ENCODE measurements at places on chromosomes 3 and 15.

DNA sequence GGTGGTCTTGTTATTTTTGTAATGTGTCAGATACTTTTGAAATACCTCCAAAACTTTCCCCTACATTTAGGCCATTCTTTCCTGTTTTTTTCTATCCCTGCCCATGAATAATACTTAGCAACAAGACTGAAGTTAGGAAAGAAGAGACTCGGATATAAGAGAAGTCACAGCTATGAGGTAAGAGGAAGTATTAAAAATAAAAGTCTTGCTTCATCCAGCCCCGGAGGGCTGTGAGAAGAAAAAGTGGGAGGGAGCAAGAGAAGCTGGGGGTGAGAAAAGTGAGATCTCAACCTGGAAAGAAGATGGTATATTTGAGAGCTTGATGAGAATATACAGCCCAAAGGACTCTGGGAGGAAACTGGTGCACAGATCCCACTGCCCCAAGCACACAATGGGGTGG lies 213.5 kb upstream of the CDIN1 start:
- DNase-seq: no peak

DNA sequence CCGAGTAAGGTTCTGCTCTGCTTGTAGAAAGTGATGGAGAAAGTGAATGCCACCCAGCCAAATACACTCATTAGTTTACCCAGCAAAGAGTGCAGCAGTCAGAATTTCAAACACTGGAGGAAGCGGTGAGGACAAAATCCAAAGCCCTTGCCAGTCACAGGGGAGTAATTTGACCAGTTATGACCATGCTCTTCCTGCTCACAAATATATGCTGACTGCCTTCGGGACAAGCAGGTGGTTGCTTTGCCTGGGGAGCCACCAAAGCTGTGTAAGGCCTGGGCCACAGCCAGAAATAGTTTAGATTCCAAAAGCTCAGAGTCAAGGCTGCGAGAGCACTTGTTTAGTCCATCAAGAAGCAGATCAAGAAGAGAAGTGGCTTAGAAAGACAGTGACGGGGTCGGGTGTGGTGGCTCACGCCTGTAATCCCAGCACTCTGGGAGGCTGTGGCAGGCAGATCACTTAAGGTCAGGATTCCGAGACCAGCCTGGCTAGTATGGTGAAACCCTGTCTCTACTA lies 51.0 kb upstream of the ATP13A3 start:
- DNase-seq: no peak

DNA sequence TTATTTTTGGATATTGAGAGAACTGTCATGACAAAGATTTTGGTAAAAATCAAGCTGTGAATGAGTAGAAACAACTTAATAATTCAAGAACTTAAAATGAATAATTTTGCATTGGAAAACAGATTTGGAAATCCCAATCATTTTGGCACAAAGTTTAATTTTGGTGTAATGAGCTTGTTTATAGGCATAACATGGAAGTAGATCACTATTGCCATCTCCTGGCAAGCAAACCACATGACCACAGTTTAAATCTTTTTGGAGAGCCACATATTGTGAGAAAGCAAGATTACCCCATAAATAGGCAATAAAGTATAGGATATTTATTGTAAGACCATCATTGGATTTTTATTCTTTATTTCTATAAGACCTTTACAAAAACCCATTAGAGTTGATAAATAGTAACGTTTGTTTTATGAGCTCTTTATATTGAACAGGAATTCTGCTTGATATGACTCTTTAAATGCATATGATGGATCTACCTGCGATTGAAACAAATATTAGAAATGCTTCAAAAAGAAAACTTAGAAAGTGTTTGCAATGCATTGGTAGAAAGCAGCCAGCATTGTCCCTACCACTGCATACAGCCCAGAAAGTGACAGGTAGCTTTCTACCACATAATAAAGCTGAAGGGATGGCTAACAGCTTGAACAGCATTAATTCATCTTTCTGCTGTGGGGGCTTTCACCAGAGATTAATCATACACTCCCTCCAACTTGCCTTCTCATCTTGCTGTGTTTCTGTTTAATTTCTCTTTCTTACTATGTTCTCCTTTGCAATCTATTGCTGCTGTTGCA lies 766.8 kb downstream of the TBL1XR1 start:
- DNase-seq: no peak

DNA sequence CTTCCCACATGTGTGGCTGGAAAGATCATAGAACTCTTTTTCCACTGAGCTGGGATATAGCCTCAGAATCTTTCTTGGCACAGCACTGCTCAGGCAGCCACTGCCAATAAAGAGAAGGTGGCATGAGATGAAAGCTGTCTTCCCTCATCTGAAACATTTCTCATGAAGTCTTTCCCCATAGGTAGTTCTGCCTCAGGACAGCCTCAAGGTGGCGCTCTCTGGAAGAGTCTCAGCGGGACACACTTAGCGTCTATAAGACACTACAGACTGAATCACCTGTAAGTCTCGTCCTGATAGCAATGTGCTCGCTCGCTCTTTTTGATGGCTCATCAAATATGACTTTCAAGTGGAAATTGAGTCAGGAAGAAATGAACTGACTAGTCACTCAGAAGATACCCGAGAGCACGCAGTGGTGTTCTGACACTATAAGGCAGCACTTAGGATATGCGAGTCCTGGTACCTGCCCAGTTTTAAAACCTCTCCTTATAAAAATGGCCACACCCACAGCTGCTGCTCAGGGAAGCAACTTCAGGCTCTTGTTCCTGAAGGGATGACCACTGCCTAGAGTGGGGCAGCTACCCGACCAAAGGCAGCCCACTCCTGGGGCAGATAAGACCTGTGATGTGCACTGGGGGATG lies 269.5 kb downstream of the SUCLG2 start:
- no peak for DNase-seq

DNA sequence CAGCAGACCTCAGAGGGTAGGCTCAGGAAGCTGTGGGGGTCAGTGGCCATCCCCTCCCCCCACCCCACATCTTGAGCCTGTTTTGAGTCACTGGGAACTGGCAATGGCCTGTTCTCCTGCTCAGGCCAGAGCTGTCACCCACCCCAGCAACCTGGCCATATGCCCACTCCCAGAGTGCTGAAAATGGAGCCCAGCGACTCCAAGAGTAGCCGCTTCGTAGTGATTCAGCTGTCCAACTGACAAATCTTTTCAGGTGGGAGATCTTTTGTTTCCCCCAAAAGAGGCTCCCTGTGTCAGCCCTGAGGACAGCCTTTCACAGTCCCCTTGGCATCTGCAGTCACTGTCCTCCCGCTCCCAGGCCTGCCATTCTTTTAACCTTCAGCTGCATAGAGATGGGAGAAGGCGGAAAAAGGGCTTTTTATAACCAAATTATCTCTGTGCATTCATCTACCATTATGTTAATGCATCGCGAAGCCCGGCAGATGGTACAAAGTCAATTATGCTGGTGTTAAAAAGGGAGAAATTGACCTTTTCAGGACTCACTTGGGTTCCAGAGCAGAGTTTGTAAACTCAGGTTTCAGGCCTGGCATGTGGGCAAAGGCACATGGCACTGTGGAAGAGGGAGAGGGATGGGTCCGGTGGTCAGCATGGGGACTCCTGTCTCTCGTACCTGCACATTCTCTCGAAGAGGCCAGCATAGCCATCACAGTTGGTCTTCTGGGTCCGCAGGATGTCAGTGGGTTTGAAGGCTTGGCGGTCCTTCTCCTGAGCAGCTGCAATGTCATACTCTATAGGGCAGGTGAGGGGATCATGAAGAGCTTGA lies 32.1 kb downstream of the KY start:
- no peak for DNase-seq
